Stomach (tissue), 19 donors: ENCODE measurements at places on chromosomes 4 and X. TPM values are rescaled to one million over a fixed set of nuclear protein-coding genes. Genes with fewer than 3 reads are reported as not detected.

- H3K27ac ChIP-seq: peak overlapping the region; percentile 80
- peaks cover 54% of the 10 kb centered on the region for H3K4me1 ChIP-seq
- DNase-seq: peak; percentile 48
- H3K36me3 ChIP-seq: peaks cover 22% of the 10 kb centered on the region
Observed at GRCh38 chrX:153723351-153724251, 586 bp downstream of the BCAP31 start.

DNA sequence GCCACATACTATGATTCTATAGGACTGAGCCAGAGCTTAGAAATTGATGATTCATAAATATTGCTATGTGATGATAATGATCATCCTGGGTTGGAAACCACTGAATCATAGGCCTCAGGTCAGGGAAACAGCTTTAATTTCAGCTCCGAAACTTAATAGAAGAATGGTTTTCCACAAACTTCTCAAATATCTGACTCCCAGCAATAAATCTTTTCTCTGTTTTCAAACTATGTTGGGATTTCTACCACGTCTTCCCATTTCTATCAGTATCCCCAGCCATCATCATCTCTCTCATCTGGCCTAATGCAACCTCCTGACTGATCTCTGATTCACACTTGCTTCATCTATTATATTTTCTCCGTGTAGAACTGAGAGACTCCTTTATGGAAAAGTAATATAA lies 521.8 kb upstream of the AGA start:
- H3K27ac ChIP-seq: no peak overlapping the region
- no peak for DNase-seq
- no peaks in the 10 kb centered on the region for H3K4me1 ChIP-seq
- no peaks in the 10 kb centered on the region for H3K36me3 ChIP-seq
- no peak overlapping the region for H3K4me3 ChIP-seq

GRCh38 chrX:150902434-150903109 lies 4.1 kb upstream of the CD99L2 start:
- H3K4me3 ChIP-seq: no peak overlapping the region
- H3K27me3 ChIP-seq: no peaks in the 10 kb centered on the region
- H3K36me3 ChIP-seq: no peaks in the 10 kb centered on the region
- no peaks in the 10 kb centered on the region for H3K4me1 ChIP-seq
- DNase-seq: no peak

SPINK2 gene
- 2.3 TPM for total RNA-seq

- no peaks in the 10 kb centered on the region for H3K27me3 ChIP-seq
- H3K27ac ChIP-seq: no peak overlapping the region
- H3K36me3 ChIP-seq: no peaks in the 10 kb centered on the region
- H3K4me3 ChIP-seq: no peak overlapping the region
- no peaks in the 10 kb centered on the region for H3K4me1 ChIP-seq
- DNase-seq: no peak
Observed at GRCh38 chr4:130210864-130211263, 1114.9 kb downstream of the C4orf33 start.

GRCh38 chr4:153438916-153439756 lies 27.0 kb upstream of the TMEM131L start:
- H3K4me1 ChIP-seq: no peaks in the 10 kb centered on the region
- H3K27ac ChIP-seq: no peak overlapping the region
- no peaks in the 10 kb centered on the region for H3K27me3 ChIP-seq
- H3K36me3 ChIP-seq: no peaks in the 10 kb centered on the region
- H3K4me3 ChIP-seq: peak overlapping the region; percentile 11
- DNase-seq: no peak

- H3K27me3 ChIP-seq: no peaks in the 10 kb centered on the region
- DNase-seq: no peak
- H3K4me1 ChIP-seq: peaks cover 4% of the 10 kb centered on the region
- H3K36me3 ChIP-seq: no peaks in the 10 kb centered on the region
- no peak overlapping the region for H3K27ac ChIP-seq
- H3K4me3 ChIP-seq: no peak overlapping the region
Observed at GRCh38 chr4:26093551-26093950, 179.5 kb downstream of the SMIM20 start.

DNA sequence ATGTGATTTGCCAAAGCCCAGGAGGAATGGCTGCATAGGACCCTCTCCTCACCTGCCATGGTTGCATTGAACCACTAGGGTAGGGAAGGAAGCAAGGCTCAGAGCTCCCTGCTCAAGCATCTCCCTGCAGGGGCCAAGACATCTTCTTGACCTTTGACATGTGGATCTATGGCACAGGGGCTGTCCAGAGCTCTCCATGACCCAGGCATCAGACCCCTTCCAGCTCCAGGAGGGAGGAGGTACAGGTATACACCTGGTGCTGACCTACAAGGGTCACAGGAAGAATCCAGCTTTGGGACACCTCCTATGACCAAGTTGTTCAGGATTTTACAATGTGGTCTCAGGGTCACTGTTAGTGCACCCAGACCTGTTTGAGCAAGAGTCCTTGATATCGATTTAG lies 23.2 kb upstream of the ASMTL start:
- H3K27ac ChIP-seq: no peak overlapping the region
- DNase-seq: no peak
- H3K4me1 ChIP-seq: no peaks in the 10 kb centered on the region
- H3K27me3 ChIP-seq: peaks cover 7% of the 10 kb centered on the region
- H3K4me3 ChIP-seq: no peak overlapping the region

SHROOM3 gene
- 71.2 TPM for total RNA-seq

RAB41 gene
- total RNA-seq: not detected

DNA sequence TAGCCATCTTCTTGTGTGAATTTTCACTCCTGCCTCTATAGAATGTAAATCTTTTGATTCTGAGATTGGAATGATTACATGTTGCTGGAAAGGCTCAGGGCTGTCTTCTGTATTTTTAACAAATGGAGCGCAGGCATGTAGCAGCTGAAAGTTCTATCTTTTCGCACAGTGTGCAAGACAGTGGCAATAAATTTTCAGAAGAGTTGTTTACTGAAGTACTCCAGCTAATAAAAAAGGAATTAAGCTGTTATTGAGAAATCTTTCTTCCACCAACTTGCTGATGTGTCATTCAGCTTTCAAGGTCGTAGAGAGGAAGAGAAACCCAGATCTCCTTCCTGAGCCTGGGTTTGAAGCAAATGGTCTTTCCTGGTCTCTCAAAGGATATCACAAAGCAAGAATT lies 122.0 kb upstream of the PUDP start:
- no peak overlapping the region for H3K27ac ChIP-seq
- no peaks in the 10 kb centered on the region for H3K36me3 ChIP-seq
- H3K4me3 ChIP-seq: no peak overlapping the region
- DNase-seq: no peak
- no peaks in the 10 kb centered on the region for H3K27me3 ChIP-seq

- DNase-seq: no peak
- H3K4me3 ChIP-seq: no peak overlapping the region
- no peaks in the 10 kb centered on the region for H3K27me3 ChIP-seq
- no peak overlapping the region for H3K27ac ChIP-seq
- no peaks in the 10 kb centered on the region for H3K4me1 ChIP-seq
- peaks cover 5% of the 10 kb centered on the region for H3K36me3 ChIP-seq
Observed at GRCh38 chr4:20520901-20521300, 179.4 kb upstream of the PACRGL start.

SLC49A3 gene
- 7.5 TPM for total RNA-seq

- DNase-seq: no peak
- H3K36me3 ChIP-seq: no peaks in the 10 kb centered on the region
- H3K27ac ChIP-seq: no peak overlapping the region
Observed at GRCh38 chr4:15771216-15772058, 6.7 kb upstream of the CD38 start.

- no peaks in the 10 kb centered on the region for H3K36me3 ChIP-seq
- no peak overlapping the region for H3K27ac ChIP-seq
- DNase-seq: no peak
- no peaks in the 10 kb centered on the region for H3K27me3 ChIP-seq
- no peak overlapping the region for H3K4me3 ChIP-seq
- H3K4me1 ChIP-seq: no peaks in the 10 kb centered on the region
Observed at GRCh38 chr4:111678479-111678878, 466.8 kb upstream of the FAM241A start.

SLC34A2 gene
- not detected for total RNA-seq

- H3K4me1 ChIP-seq: peaks cover 43% of the 10 kb centered on the region
- DNase-seq: peak; percentile 10
- peaks cover 96% of the 10 kb centered on the region for H3K27me3 ChIP-seq
- H3K27ac ChIP-seq: no peak overlapping the region
- no peak overlapping the region for H3K4me3 ChIP-seq
- H3K36me3 ChIP-seq: no peaks in the 10 kb centered on the region
Observed at GRCh38 chrX:153644356-153645125, 2.5 kb upstream of the DUSP9 start.

GPRIN3 gene
- total RNA-seq: 14.9 TPM

DNA sequence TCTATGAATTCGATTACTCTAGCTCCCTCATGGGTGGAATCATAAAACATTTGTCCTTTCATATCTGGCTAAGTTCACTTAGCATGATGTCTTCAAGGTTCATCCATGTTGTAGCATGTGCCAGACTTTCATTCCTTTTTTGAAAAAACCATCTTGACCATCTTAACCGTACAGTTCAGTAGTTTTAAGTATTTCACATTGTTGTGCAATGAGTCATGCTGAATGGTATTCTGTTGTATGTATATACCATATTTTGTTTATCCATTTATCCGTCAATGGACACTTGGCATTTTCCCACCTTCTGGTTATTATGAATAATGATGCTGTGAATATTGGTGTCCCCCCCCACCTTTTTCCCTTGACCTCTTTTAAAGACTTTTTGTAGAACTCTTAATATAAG lies 72.4 kb upstream of the TLR2 start:
- DNase-seq: no peak
- no peaks in the 10 kb centered on the region for H3K36me3 ChIP-seq
- no peak overlapping the region for H3K4me3 ChIP-seq
- no peaks in the 10 kb centered on the region for H3K4me1 ChIP-seq
- H3K27ac ChIP-seq: no peak overlapping the region

DNA sequence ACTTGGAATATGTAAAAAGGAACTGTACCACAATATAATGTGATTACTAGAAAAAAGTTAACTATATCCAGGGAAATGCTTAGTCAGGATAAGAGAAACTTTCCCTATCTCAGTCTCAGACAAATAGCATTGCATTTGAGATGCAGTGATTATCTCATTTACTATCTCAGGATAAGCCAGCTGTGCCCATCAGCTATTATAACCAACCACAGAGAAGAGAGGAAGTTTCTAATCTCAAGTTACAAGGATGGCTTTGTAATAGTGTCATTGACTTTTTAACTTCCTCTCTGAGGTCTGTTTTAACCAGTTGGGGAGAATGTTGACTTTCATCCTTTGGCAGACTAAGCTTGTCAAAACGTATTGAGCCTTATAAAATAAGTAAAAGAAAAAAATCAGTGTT lies 56.5 kb downstream of the SNX25 start:
- H3K4me1 ChIP-seq: no peaks in the 10 kb centered on the region
- H3K27ac ChIP-seq: no peak overlapping the region
- no peaks in the 10 kb centered on the region for H3K27me3 ChIP-seq
- DNase-seq: no peak
- peaks cover 22% of the 10 kb centered on the region for H3K36me3 ChIP-seq

GRCh38 chr4:101355246-101355645 lies 7.9 kb upstream of the PPP3CA start:
- no peaks in the 10 kb centered on the region for H3K27me3 ChIP-seq
- H3K4me1 ChIP-seq: peaks cover 17% of the 10 kb centered on the region
- no peak for DNase-seq
- H3K4me3 ChIP-seq: no peak overlapping the region
- H3K36me3 ChIP-seq: no peaks in the 10 kb centered on the region
- no peak overlapping the region for H3K27ac ChIP-seq

DNA sequence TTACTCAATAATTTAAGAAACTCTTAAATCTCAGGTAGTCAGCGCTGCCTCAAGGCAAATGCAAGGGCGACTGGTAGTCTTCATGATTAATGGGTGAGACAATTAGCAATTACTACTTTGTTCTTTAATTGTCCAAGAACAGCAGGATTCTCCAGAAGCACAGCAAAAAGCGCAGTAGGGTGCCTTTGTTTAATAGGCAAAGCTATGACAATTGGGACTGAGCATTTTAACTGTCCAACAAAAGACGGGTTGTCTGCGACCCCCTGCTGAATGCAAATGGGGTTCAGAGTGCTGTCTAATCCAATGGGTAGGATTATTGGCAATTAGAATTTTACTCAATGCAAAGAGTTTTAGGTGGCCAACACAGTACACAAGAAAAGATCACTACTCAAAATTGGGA lies 286.1 kb downstream of the CHIC1 start:
- no peaks in the 10 kb centered on the region for H3K4me1 ChIP-seq
- H3K27ac ChIP-seq: no peak overlapping the region
- DNase-seq: no peak
- no peaks in the 10 kb centered on the region for H3K36me3 ChIP-seq

DNA sequence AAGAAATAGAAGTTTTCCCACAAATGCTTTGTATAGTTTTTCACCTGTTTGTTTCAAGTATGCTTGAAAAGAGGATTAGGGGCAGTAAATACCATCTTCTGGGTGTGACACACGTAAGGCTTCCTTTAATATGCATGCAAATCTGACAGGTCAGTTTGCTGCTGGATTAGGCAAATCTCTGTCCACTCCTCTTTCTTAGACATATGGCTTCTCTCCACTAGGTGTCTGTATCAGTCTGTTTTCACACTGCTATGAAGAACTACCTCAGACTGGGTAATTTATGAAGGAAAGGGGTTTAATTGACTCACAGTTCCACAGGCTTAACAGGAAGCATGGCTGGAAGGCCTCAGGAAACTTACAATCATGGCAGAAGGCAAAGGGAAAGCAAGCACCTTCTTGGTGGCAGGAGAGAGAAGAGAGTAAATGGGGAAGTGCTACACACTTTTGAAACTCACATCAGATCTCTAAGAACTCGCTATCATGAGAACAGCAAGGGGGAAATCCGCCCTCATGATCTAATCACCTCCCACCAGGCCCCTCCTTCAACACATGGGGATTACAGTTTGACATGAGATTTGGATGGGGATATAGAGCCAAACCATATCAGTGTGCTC lies 66.9 kb downstream of the TAB3 start:
- DNase-seq: no peak
- no peak overlapping the region for H3K27ac ChIP-seq
- H3K36me3 ChIP-seq: no peaks in the 10 kb centered on the region
- H3K4me3 ChIP-seq: no peak overlapping the region
- H3K27me3 ChIP-seq: no peaks in the 10 kb centered on the region

PPP4R3C gene
- not detected for total RNA-seq

PCDH10 gene
- not detected for total RNA-seq

DNA sequence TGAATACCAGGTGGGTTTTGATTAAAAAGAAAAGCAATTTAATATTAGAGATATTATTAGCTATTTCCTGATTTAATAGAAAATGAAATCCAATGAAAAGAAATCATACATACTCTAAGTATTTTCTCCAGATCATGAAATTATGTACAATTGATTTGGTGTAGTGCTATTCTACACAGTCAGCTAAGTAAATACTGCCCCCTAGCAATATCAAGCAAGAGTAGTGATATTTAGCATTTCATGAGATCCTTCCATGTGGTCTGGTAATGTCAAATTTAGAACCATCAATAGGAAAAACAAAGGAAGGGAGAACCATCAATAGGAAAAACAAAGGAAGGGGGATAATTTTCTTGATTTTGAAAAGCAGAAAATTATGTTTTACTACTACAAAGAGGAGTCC lies 114.6 kb downstream of the TBCK start:
- H3K27ac ChIP-seq: no peak overlapping the region
- no peaks in the 10 kb centered on the region for H3K27me3 ChIP-seq
- no peak overlapping the region for H3K4me3 ChIP-seq
- DNase-seq: no peak
- no peaks in the 10 kb centered on the region for H3K4me1 ChIP-seq

GRCh38 chr4:32775049-32775448 lies 2054.9 kb downstream of the PCDH7 start:
- H3K27me3 ChIP-seq: no peaks in the 10 kb centered on the region
- no peaks in the 10 kb centered on the region for H3K36me3 ChIP-seq
- H3K27ac ChIP-seq: no peak overlapping the region
- H3K4me3 ChIP-seq: no peak overlapping the region

DGKK gene
- not detected for total RNA-seq

TLR6 gene
- 29.0 TPM for total RNA-seq

FAM236B gene
- not detected for total RNA-seq
